ENCODE measurements at places on chromosomes 1 and 21. TPM values are rescaled to one million over a fixed set of nuclear protein-coding genes. Genes with fewer than 3 reads are reported as not detected.
A peak's percentile ranks its signal among the peaks of the same experiment; 100 is the strongest.

DNA sequence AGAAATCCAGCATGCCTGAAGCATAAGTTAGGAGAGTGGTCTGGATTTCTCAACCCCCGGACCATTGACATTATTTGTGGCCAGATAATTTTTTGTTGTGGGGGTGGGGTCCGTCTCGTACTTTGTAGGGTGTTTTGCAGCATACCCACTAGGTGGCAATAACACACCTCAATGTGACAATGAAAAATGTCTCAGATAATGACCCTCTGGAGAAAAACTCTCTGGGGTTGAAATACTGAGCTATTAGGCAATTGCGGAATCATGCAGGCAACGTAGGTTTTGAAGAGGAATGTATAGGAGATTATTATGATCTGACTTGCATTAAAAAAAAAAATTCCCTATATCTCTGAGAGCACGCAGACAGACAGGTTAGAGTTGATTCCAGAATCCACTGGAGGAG is 25.3 kb upstream of the RRP15 start:
- DNase-seq: no peak

DNA sequence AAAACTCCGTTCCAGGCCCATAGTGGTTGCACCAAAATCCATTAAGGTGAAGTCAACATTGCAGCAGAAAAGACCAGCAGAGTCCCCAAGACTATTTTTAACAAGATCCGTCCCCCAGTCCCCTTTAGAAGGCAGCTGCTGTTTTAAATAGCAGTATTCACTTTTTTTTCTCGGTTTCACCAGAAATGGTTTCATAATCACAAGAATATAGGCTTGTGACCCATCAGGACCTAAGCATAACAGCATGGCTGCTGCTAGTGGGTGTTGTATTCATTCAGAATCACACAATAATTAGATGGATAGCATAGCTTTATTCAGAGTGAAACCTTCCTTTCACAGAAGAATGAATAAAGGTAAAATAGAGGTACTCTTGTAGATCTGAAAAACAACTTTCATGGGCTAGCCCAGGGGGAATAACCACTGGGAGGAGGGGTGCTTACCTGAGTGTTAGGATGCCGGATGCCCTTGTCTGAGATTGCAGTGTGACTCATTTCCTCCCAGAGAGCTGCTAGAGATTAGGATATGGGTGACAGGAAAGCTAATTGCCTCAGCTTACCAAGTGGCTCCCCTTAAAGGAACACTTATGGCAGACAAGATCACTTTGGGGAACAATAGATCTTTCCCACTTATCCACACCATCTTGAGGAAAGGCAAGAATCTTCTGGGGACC is 35.0 kb downstream of the ACKR1 start:
- no peak for DNase-seq

Gene VHLL
- total RNA-seq: not detected

- peak; percentile 36 for DNase-seq
These were observed 782 bp downstream of the PCAT6 start for GRCh38 chr1:202811296-202812175.

- DNase-seq: peak; percentile 65
These were observed 9.5 kb downstream of the ZBTB7B start for GRCh38 chr1:155012026-155012546.

Gene IL6R
- total RNA-seq: 79.7 TPM

Gene ZNF695
- 1.4 TPM for total RNA-seq
